Ovary (tissue), 10 donors: ENCODE measurements at places on chromosomes 12 and 14. TPM values are rescaled to one million over a fixed set of nuclear protein-coding genes. Genes with fewer than 3 reads are reported as not detected.

DNA sequence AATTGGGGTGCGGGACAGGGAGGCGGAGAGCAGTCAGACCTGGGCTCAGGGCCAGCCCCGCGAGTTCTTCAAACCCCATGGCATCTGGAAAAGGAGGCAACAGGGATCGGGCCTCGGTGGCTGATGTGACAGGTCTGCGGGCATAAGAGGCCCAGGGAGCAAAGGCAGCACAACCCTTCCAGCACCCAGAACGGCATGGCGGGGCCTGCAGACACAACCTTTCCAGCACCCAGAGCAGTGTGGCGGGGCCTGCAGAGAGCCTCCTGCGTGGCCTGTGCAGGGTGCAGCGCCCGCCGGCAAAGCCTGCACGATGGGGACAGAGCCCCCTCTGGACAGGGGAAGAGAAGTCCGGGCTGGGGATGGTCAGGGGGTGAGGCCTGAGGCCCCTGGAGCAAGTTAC, 26.2 kb upstream of the TRAF3 start:
- H3K27ac ChIP-seq: no peak overlapping the region
- H3K36me3 ChIP-seq: no peaks in the 10 kb centered on the region
- no peaks in the 10 kb centered on the region for H3K4me1 ChIP-seq
- no peaks in the 10 kb centered on the region for H3K27me3 ChIP-seq
- H3K4me3 ChIP-seq: no peak overlapping the region
- DNase-seq: no peak

GRCh38 chr12:14696265-14696741, at the start of gene GUCY2C:
TSS of gene GUCY2C (minus strand) at chr12:14696599. CDS start at chr12:14696448, 151 bp downstream.
- H3K27ac ChIP-seq: no peak within 1 kb of the TSS
- no peak for DNase-seq
- H3K4me1 ChIP-seq: no peaks in the 10 kb centered on the region
- no peak within 1 kb of the TSS for H3K4me3 ChIP-seq

Gene ACACB
- 27.1 TPM for total RNA-seq

Gene PMEL
- 3.8 TPM for total RNA-seq
